ENCODE measurements at places on chromosomes 12 and 14. TPM values are rescaled to one million over a fixed set of nuclear protein-coding genes. Genes with fewer than 3 reads are reported as not detected.

GPR135 gene
- total RNA-seq, result 1.3 TPM

HDAC7 gene
- 163 TPM for total RNA-seq

DNA sequence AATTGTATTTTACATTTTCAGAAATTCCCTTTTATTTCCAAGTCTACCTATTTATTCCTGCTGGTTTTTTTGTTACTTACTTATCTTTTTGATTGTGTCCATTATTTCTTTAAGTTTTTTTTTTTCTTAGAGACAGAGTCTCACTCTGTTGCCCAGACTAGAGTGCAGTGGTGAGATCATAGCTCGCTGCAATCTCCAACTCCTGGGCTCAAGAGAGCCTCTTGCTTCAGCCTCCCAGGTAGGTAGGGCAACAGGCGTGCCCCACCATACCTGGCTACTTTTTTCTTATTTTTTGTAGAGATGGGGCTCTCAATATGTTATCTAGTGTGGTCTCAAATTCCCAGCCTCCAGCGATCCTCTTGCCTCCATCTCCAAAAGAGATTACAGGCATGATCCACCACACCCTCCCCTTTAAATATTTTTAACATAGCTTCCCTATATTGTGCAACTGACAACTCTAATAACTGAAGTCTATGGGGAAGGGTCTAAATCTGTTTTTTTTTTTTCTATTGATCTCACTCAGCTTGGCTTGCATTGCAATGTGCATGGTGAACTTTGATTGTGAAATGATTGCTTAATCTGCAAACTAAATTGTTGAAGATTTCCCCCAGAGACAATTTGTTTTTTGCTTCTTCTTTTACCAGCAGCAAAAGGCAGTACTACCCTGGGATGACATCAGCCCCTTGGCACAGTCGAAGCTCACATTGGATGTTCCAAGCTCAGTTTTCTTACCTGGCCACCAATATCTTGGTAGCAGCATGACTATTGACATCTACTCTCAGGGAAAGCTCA lies 25.7 kb upstream of the COCH start:
- DNase-seq, result no peak
- H3K27me3 ChIP-seq, result peaks cover 7% of the 10 kb centered on the region
- no peaks in the 10 kb centered on the region for H3K4me1 ChIP-seq
- H3K4me3 ChIP-seq, result no peak overlapping the region
- no peak overlapping the region for H3K27ac ChIP-seq
- no peaks in the 10 kb centered on the region for H3K36me3 ChIP-seq

- H3K4me3 ChIP-seq, result no peak overlapping the region
- H3K27ac ChIP-seq, result no peak overlapping the region
- peaks cover 13% of the 10 kb centered on the region for H3K4me1 ChIP-seq
- H3K27me3 ChIP-seq, result no peaks in the 10 kb centered on the region
- no peak for DNase-seq
These were observed 146.5 kb downstream of the SAMD4A start for GRCh38 chr14:54713379-54713778.

DNA sequence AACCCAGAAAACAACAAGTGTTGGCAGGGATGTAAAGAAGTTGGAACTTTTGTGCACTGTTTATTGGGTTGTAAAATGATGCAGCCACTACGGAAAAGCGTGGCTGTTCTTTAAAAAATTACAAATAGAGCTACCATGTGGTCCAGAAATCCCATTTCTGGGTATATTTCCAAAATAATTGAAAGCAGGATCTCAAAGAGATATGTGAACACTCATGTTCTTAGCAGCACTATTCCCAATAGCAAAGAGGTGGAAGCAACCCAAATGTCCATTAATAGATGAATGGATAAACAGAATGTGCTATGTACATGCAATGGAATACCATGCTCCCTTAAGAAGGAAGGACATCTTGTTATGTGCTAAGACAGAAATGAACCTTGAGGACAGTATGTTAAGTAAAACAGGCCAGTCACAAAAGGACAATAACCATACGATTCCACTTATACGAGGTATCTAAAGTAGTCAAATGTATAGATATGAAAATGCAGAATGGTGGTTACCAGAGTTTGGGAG lies 249.5 kb downstream of the PHLDA1 start:
- H3K36me3 ChIP-seq, result no peaks in the 10 kb centered on the region
- H3K4me3 ChIP-seq, result no peak overlapping the region
- no peak overlapping the region for H3K27ac ChIP-seq
- H3K27me3 ChIP-seq, result no peaks in the 10 kb centered on the region

ARF3 gene
- total RNA-seq, result 79.4 TPM

- no peaks in the 10 kb centered on the region for H3K27me3 ChIP-seq
- H3K4me3 ChIP-seq, result no peak overlapping the region
- no peak for DNase-seq
- no peaks in the 10 kb centered on the region for H3K4me1 ChIP-seq
- H3K36me3 ChIP-seq, result no peaks in the 10 kb centered on the region
These were observed 1168.4 kb downstream of the AACS start for GRCh38 chr12:126233625-126234024.

ANKRD33 gene
- total RNA-seq, result not detected

All from CD4-positive, CD25-positive, alpha-beta regulatory T cell (primary cell).